ENCODE measurements at places on chromosomes 5 and 9. TPM values are rescaled to one million over a fixed set of nuclear protein-coding genes. Genes with fewer than 3 reads are reported as not detected.

DNA sequence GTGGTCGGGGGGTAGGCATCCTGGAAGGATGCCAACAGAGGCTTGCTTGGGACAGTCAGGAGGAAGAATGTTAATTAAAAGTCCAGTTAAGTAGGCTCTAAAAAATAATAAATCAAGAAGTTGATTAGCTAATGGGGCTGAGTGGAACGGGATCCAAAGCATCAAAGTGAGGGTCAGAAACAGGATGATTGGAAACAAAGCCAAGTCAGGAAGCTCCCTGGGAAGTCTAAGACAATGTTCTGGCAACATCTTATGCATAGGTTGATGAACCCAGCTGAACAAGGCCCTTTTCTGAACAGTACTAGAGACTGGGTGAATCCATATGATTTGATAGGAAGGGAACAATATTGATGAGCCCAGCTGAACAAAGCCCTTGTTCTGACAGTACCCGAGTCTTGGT is 50.2 kb upstream of the STARD4 start:
- no peaks in the 10 kb centered on the region for H3K36me3 ChIP-seq

DNA sequence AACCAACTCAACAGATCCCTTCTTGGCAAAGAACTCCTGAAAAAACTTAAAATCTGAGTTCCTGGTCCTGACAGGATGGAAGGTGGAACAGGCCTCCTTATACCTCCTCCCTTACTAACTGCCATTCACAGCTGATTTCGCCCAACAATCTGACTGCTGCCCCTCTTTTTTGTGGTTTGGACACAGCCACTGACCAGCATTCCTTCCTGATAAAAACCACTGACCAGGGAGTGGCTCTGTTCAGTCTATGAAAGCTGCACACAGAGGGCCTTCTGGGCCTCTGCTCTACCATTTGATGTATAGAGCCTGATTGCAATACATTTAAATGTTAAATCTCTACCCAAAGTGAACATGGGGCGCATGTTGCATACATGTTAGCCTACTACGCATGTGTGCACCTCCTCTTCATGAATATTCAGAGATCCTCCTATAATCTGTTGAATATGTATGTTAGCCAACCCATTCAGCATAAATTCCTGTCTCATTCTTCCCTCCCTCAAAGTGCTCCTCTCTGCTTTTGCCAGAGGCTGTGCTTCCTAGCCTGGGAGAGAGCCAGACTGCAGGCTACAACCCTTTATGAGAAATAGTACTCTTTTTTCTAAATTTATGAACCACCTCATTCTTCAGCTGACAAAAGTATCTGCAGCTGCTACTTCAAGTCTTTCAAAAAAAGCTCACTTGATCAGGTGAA is 93.7 kb upstream of the MRPS30 start:
- no peaks in the 10 kb centered on the region for H3K4me1 ChIP-seq
- no peak overlapping the region for H3K4me3 ChIP-seq
- no peak overlapping the region for H3K27ac ChIP-seq
- DNase-seq = no peak

DNA sequence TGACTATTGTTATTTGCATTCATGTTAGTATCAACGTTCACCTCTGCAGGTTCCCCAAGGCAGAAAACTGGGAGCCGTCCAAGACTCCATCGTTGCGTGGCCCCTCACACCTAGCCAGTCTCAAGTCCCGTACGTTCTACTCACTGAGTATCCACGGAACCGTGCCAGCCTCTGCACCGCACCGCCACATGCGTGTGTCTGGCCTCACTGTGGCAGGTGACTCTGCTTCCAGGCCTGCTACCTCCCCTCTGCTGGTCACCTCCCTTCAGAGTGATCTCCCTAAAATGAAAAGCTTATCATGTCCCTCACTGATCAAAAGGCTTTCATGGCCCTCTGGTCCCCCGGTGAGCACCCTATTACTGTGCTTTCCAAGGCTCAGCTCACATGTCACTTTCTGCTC is 108.1 kb downstream of the GABBR2 start:
- DNase-seq = no peak
- no peaks in the 10 kb centered on the region for H3K36me3 ChIP-seq
- no peak overlapping the region for H3K27ac ChIP-seq
- no peaks in the 10 kb centered on the region for H3K4me1 ChIP-seq
- no peaks in the 10 kb centered on the region for H3K27me3 ChIP-seq

GRCh38 chr5:151492729-151493128 is 45.3 kb downstream of the SLC36A1 start:
- peaks cover 27% of the 10 kb centered on the region for H3K4me1 ChIP-seq
- H3K4me3 ChIP-seq = no peak overlapping the region
- H3K36me3 ChIP-seq = peaks cover 40% of the 10 kb centered on the region
- H3K27me3 ChIP-seq = no peaks in the 10 kb centered on the region
- no peak for DNase-seq

- no peaks in the 10 kb centered on the region for H3K27me3 ChIP-seq
- peaks cover 92% of the 10 kb centered on the region for H3K4me1 ChIP-seq
- no peak overlapping the region for H3K4me3 ChIP-seq
- H3K36me3 ChIP-seq = peaks cover 13% of the 10 kb centered on the region
Measured at GRCh38 chr5:169876386-169876785, 103.9 kb downstream of the INSYN2B start.

NUTM2G gene
- not detected for polyA plus RNA-seq

ROR2 gene
- not detected for polyA plus RNA-seq

SPATA31C1 gene
- polyA plus RNA-seq = not detected

ZNF454 gene
- polyA plus RNA-seq = not detected

CD74 gene
- polyA plus RNA-seq = 4,939 TPM

Measured in CD14-positive monocyte (primary cell).